ENCODE measurements at places on chromosomes 6 and 20.

DNA sequence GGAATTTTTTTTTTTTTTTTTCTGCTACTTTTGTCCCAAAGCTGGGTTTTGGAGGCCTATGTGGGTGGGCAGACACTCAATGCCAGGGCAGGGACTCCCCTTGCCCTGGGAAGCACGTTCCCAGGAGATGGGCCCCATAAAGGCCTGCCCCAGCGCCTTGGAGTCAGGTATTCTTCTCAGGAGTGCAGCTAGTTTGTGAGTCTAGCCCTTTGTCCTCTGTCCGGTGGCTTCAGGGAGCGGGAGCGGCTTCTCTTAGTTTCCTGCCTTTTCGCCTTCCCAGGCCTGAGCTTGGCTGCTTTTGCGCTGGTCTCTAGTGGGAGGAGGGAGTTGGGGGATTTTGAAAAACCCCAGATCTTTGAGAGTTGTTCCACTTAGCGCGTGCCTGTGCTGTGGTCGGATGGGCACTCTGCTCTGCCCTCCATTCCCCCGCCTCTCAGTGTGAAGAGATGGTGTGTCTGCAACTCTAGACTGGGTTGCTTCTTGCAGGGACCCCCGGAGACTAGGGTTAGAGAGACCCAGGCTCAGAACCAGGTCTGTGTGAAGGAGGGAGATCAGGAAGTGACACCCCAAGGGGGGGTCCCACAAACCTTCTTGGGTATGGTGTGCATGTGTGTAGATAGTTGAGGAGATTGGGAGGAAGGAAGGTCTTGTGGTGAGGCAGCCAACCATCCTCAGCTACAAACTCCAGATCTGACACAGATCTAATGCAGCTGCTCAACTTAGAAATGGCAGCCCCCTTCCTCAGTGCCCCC, 1.3 kb downstream of the PLCG1 start:
- no peak for DNase-seq

DNA sequence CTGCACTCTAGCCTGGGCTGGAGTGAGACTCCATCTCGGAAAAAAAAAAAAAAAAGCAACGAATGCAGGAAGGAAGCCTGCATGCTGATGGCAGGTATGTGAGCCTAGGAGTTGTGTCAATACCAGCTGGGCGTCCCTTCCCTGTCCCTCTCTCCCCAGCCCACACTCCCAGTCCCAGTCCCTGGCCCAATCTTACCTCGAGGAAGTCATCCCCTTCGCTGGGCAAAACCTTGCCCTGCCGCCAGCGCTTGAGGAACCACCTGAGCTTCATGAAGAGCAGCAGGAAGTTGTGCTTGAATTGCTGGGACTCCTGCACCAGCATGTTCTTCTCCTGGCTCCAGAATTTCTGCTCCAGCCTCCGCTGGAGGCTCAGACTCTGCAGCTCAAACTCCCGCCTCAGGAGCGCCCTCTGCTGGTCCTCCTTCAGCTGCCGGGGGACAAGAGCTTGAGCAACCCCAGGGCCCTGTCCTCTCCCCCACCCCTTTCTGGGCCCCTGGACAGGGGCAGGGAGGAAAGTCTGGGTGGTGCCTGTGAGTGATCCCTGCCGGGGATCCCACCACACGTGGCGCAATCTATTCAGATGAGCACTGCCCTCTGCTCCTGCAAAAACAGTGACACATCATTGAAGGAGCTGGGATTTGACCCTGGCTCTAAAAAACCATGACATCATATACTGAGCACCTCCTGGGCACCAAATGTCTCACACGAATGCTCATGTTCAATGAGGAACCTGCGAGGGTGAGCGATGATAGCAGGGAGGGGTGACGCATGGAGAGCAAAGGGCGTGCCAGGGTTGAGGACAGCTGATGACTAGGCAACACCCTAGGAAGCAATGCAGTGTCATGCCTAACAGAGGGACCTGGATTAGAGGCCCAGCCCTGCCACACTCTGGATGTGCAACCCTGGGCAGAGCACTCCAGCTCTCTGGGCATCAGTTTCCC, 35.0 kb upstream of the DSN1 start:
- DNase-seq = peak; percentile 59

- DNase-seq = peak; percentile 73
Observed at GRCh38 chr20:62500237-62500864, 24.6 kb upstream of the GATA5 start.

DNA sequence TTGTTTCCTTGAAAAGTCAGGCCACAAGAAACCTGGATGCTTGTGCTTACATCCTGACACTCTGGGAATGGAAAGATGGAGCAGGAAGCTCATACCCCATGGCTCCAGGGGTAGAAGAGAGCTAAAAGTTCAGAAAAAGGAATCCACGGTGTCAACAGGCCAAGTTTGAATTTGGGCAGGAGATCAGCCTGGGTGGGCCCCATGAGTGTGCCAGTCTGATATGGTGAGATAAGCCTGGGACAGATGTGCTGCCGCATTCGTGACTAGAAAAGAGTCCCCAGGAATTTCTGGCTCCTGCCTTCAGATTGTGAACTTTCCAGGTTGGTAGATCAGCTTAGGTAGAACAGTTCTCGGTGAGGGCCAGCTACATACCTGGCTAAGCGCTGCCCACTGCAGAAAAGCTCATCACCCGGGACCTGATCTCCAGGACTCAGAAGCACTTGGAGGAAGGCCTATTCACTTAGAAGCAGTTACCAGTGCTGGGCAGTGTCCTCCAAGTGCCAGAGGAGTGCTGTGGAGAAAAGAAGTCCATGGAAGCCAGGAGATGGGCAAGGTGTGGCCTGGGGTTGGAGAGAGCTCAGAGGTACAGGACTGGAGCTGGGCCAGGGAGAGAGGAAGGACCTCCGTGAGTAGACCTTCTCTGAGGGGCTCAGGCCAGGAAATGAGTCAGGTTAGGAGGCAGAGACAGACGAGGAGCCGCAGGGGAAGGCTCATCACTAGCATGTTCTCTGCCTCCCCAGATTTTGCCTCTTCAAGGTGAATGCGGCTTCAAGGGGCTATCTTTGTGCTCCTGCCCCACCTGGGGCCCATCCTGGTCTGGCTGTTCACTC, at the start of gene TSPO2:
TSPO2 (plus strand) TSS at position 242 of the 830 bp plus-strand sequence; CDS start at position 761, 519 bp downstream.
- no peak for DNase-seq

GRCh38 chr6:88626460-88626859, 337.0 kb downstream of the RNGTT start:
- no peak for DNase-seq

- DNase-seq = no peak
Observed at GRCh38 chr6:44809258-44809657, 421.8 kb downstream of the CDC5L start.

Data from activated T-cell treated with anti-CD3 and anti-CD28 coated beads for 24 hours (primary cell).